ENCODE measurements at places on chromosomes 12 and 14.
A peak's percentile ranks its signal among the peaks of the same experiment; 100 is the strongest.

DNA sequence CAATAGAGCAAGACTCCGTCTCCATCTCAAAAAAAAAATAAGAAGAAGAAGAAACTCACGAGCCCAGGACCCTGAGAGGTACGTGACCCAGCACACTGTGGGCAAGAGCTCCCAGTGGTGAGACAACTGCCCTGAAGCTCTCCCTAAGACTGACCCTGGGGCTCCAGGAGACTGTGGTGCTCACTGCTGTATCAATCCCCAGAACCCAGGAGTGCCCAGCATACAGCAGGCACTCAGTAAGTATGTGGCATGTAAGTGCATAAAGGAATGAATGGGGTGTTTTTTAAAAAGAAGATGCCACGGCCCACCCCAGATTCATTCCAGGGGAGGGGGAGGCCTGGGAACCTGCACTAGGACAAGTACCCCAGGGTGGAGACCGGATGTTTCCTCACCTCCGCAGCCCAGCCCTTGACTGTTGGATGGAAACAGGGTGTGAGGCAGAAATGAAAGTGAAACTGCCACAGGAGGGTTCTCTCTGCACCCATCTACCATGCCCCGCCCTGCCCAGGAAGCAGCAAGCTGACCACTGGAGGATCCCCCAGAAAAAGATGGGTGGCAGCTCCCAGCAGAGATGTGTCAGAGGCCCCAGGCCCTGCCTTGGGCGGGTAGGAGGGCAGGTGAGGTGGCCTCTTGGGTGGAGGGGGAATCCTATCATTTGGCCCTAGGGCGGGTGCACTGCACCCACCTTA lies 12.2 kb downstream of the ITPK1 start:
- peak; percentile 77 for DNase-seq

- no peak for DNase-seq
These were observed 665.2 kb upstream of the FLRT2 start for GRCh38 chr14:84864548-84865271.

DNA sequence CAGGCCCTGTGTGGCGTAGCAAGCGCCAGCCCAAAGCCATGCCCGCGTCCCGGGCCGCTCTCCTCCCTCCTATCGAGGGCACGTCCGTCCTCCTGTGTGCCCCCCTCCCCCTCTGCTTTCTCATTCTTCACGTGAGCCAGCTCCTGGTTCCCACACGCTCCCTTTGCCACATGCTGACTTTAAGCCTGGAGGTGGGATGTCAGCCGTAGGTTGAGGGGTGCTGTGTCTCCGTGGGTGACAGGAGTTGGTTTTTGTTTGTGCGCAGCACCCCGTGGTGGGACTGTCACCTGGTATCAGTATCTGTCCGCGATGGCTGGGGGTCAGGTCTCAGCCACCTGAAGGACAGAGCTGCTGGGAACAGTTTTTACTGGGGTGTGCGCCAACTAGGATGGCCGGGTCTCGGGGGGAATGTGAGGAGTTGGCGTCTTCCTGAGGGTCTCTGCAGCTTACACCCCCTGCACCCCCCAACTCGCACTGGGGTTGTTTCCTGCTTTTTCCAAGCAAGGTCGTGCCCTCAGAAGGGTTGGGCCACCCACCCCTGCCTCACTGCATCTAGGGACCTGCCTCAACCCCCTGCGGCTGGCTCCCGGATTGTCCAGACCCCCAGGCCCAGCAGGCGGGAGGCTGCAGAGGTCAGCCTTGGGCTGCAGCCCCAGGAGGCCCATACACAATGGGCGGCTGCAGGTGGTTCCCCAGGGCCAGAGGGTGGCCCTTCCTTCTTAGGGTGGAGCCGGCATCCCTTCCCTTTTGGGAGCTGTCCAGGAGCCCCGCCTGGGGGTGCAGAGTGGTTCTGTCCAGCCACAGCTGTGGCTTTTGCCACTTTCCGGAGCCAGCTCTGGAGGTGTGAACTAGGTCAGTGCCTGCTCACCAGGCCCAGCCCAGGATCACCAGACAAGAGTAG lies 7.3 kb downstream of the ULK1 start:
- DNase-seq: no peak

DNA sequence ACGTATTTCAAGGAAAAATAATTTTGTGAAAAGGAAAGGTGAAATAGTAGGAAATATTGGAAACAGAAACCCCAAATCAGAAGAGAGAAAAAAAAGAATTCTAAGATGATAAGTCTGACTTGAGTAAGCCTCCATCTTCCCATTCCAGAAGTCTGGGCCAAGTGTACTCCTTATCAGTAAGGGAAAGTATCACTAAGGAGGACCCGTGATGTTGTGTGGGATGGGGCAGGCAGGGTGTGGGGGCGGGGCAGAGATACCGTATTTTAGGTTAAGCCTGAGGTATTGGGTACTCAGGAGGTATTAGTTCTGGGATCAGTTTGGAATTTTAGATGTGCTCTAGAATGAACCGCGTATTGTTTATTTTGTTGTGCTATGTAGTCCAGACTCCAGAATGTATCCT lies 33.8 kb upstream of the PSMA6 start:
- no peak for DNase-seq

DNA sequence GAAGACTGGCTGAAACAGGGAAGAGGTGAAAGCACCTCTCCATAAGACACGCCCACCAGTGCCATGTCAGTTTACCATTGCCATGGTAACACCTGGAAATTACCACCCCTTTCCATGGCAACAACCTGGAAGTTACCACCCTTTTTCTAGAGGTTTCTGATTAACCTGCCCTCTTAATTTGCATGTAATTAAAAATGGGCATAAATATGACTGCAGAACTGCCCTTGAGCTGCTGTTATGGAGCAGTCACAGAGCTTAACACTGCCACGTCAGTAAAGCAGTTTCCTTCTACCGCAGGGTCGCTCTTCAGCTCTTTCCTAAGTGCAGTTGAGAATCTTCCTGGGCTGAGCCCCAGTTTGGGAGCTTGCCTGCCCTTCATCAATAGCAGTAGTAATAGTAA lies 55.2 kb downstream of the RASSF3 start:
- DNase-seq: peak; percentile 41

- no peak for DNase-seq
These were observed 202.1 kb downstream of the FLRT2 start for GRCh38 chr14:85732031-85732430.

- DNase-seq: no peak
These were observed 56.2 kb downstream of the SLC38A6 start for GRCh38 chr14:61037215-61037614.

DNA sequence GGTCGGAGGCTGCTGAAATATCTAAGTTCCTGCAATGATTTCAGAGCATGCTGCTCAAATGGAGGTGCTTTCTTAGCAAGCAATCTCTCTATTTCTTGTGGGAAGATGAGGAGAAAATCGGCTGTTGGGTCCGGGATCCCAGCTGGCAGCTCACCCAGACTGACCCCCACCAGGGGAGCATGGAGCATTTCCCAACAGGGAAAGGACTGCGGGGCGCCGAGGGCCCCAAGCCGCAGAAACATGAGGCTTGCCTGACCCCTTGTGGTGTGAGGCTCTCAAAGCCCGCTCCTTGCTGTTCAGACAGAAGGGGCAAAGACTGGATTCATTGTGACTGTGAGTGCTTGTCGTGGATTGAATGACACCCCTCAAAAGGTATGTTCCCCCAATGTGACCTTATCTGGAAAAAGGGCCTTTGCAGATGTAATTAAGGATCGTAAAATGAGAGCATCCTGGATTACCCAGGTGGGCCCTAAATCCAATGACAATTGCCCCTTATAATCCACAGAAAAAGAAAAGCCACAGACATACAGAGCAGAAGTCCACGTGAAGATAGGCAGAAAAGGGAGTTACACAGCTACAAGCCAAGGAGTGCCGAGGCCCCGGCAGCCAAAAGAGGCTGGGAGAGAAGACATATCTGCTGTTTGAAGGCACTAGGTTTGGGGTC lies 116.3 kb upstream of the VASH1 start:
- DNase-seq: no peak

DNA sequence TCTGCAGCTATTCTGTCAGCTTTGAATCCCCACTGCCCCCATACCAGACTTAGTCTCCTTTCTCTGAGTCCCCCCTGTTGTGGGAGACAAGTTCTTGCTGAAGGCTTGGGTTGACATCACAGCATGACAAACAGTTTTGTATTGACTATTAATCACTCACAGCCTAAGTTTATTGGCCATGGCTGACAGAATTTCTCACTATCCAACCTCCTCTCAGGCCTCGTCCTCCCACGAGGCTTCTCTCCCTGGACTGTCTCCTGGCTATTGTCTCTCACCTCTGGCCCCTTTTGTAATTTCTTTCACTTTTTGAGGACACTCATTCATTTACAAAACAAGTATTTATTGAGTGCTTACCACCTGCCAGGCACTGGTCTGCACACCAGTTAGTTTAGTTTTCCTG lies 35.2 kb upstream of the DCD start:
- no peak for DNase-seq

DNA sequence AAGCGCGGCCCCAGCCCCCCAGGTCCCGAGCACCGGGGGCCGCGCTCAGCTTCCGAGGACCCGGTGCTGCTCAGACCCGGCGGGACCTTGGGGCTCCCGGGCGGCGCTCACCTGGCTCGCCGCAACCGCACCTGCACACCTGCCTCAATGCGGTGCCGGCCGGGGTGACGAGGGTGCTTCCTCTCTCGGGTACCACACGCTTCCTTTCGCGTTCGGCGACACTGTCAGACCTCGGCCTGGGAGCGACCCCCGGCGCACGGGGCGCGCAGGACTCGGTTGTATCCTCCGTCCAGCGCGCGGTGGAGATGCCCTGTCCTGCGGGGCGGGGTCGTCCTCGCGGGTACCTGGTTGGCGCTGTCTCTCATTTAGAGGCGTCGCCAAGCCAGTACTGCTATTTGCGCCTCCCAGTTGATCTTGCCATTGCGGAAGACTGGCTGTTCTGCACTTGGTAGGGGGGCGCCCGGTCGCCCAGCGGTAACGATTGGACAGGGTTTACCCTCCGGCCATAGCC lies 718 bp downstream of the PACS2 start:
- peak; percentile 71 for DNase-seq

- DNase-seq: no peak
These were observed 32.0 kb upstream of the SPPL3 start for GRCh38 chr12:120936197-120936596.

- DNase-seq: no peak
These were observed 131.6 kb downstream of the PPFIA2 start for GRCh38 chr12:81627336-81628189.

DNA sequence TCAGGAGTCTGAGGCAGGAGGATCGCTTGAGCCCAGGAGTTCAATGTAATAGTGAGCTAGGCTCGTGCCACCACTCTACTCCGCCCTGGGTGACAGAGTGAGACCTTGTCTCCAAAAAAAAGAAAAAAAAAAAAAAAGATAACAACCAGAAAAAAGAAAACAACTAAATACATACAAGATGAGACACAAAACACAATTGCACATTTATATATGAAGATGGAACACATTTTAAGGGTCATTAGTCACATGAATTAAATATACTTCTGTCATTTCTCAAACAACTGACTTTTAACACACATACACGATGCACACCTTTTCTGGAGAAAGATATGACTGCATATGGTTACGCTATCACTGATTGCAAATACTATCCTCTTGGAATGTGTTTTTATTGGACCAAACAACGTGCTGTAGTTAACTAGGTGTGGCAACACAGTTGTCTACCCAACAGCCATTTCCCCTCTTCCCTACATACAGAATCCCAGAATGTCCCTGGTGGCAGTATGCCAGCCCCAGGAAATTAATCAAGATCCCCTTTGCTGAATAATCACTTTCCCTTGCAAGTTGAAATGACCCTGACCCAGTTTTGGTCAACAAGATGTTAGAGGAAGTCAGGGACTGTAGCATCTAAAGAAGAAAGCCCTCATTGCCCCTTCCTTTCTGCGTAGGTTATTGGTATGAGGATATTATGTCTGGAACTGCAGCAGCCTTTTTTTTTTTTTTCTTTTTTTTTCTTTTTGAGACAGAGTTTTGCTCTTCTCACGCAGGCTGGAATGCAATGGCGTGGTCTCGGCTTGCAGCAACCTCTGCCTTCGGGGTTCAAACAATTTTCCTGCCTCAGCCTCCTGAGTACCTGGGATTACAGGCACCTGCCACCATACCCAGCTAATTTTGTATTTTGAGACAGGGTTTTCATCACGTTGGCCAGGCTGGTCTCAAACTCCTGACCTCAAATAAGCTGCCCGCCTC lies 5.6 kb upstream of the MYL6B start:
- no peak for DNase-seq

- no peak for DNase-seq
These were observed 13.5 kb downstream of the AMN1 start for GRCh38 chr12:31715283-31715825.

DNA sequence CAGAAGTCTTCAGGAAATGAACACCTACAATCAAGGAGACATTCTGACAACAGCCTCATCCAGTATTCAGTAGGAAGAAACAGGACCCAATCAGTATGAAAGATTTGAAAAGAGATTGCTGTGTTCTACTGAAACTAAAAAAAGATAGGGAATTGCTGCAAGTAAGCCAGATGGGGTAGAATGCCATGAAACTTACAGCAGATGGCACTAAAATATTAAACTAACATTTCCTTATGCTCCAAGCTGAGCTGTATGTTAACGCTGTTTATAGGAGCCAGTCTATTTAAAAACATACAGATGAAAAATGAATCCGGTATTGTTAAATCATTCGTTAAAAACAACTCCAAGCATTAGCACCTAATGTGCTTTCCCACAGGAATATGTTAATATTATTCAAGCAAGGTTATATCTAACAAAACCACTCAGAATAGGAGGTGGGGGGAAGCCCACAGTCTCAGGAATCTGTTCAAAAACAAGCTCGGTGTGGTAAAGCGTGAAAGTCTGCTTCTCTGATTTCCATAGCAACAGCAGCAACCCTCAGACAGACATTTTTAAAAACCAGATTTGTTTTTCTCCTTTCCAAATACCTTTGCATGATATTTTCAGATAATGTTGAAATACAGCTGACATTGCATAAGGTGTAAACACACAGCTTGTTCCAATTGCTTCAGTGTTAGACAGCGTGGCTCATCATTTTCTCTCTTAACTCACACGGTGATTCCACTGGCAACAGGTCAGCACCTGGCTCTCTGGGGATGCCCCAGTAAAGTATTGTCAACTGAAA lies 131.4 kb upstream of the CCDC175 start:
- DNase-seq: no peak

- DNase-seq: no peak
These were observed 201.7 kb downstream of the STXBP6 start for GRCh38 chr14:24848102-24848790.

- DNase-seq: no peak
These were observed 12.7 kb downstream of the ASB2 start for GRCh38 chr14:93963692-93964091.

DNA sequence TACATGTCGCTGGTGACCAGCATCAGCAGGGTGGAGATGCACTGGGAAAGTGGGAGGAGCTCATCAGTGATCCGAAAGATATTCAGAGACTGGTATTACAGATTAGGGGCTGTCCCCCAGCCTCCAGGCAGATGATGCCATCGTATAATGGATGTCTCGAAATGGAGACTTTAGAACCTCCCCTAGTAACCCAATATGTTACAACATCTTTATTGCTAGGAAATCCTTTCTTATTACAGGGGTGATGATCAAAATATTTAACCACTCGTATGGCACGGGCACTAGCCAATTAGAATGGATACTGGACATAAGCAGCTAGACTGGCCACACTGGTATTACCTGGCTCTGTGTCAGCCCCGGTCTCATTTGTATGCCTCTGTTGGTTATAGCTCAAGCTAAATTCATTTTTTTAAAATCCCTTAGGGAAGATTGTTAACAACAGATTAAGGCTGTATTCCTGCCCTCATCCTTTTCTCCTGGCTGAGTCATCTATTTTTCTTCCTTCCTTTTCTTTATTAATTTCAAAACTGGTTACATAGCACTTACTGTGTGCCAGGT lies 10.8 kb upstream of the CEBPE start:
- DNase-seq: no peak

- peak; percentile 52 for DNase-seq
These were observed 281.7 kb upstream of the AMIGO2 start for GRCh38 chr12:47361389-47362021.

All from CD4-positive, alpha-beta T cell treated with Interleukin-6 for 4 hours (primary cell).